ENCODE measurements at places on chromosomes 16 and 17.
A peak's percentile ranks its signal among the peaks of the same experiment; 100 is the strongest.

- DNase-seq: no peak
These were observed 80.8 kb upstream of the TRAP1 start for GRCh38 chr16:3797904-3798811.

- DNase-seq: no peak
These were observed 230.7 kb downstream of the SLC39A11 start for GRCh38 chr17:72861811-72862210.

DNA sequence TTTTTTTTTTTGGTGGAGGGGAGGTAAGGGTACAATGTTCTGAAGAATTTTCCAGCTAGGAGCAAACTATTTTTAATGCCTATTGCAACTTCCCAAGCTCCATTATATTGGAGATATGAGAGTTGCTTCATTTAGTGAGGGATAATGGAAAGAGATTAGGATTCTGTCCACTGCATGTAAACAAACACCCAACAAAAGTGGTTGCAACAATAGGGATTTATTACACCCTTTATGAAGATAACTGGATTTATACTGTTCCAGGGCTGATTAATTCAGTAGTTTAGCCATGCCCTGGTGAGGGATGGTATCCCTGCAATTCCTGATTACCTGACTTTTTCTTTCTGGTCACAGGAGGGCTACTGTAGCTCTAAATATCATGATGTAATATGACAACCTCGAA, 40.5 kb downstream of the MAP2K6 start:
- DNase-seq: no peak

DNA sequence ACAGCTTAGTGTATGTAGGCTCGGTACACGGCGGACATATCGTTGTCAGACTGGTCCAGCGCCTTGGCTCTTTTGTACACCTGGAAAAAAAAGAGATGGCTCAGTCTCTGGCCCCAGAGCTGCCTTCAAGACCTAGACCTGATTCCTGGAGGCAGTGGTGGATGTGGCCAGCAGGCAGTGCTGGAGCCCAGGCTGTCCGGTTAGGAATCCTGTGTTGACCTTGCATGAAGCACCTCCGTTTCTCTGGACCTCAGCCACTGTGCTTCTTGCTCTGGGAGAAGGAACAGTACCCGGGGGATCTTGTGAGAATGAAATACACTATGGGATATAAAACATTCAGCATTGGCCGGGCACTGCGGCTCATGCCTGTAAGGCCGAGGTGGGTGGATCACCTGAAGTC, 2.8 kb upstream of the ROGDI start:
- no peak for DNase-seq

DNA sequence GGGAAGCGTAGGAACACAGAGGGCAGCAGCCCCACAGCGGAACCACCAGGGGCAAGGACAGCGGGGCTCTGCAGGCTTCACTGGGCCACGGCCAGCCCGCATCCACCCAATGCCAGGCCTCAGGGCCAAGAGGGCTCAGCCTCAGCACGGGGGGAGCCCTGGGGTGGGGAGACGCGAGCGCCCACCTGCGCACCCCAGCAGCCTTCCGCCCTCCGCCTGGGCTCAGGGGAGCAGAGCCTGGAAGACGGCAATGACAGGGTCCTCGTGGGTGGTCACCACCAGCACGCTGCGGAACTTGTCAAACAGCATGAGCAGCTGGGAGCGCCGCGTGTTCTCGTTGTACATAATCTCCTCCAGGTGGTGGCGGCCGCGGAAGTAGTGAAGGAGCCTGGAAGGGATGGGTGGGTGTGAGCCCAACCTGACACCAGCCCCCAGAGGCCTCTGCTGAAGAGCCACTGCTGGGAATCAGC, 8.5 kb downstream of the MPG start:
- DNase-seq: no peak

DNA sequence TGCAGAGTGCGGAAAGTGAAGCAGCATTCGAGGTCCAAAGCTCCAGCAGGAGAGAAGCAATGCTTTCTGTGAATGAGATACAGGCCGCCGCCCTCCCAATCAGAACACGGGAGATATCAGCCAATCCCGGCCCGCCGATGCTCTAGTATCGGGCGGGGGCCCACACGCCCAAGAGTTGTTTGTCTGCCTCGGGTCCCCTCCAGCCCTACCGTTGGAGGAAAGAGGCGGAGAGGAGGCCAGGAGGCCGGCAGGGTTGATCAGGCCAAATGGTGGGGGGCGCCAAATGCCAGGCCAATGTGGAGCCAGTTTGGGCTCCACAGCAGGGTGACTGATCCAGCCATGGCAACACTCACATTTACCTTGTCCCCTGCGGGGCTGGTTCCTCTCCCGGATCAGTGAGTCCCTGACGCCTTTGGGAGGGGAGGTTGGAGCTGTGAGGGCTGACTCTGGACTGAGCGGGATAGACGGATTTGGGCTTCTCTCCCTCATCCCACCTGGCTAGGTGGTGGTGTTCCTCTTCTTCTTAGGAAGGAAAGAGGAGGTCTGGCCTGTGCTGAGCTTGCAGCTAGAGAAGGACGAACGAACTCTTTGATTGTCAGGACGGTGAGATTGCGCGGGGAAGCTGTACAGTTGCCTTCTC, 10.4 kb upstream of the CUEDC1 start:
- DNase-seq: no peak

DNA sequence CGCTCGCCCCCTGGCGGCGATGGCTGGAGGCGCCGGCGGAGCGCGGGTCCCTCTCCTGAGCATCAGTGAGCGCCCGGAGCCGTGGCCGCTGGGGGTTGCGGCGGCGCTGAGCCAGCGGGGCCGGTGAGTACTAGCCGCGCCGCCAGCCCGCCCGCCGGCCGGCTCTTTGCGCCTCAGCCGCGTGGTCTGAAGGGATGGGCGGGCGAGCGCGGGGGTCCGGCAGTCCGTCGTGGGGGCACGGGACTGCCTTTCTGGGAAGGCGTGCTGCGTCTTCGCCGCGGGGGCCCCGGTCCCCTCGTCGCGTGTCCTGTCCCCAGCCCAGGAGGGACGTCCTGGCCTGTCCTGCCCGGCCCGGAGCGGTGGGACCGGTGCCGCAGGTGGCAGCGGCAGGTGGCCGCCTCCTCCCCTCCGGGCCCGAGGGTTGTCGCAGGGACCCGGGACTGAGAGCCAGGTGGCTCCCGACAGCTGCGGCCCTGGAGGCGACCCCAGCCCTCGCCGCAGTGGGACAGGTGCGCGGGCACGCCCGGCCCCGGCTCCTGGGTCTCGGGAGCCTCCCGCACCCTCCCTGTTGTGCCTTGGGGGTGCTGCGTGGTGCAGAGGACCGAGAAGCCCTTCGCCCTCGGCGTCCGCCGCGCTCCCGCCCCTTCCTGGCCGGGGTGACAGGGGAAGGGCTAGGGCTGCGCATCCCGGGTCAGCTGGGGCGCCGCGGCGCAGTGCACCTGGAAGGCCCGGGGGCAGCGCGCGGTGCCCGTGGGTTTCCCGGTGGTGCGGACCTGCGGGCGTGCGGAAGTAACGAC, at the start of gene SPECC1:
Gene SPECC1 (plus strand): TSS at position 58 of the 797 bp plus-strand sequence. CDS start 87,293 bp downstream, outside the sequence.
- DNase-seq: peak; percentile 74

DNA sequence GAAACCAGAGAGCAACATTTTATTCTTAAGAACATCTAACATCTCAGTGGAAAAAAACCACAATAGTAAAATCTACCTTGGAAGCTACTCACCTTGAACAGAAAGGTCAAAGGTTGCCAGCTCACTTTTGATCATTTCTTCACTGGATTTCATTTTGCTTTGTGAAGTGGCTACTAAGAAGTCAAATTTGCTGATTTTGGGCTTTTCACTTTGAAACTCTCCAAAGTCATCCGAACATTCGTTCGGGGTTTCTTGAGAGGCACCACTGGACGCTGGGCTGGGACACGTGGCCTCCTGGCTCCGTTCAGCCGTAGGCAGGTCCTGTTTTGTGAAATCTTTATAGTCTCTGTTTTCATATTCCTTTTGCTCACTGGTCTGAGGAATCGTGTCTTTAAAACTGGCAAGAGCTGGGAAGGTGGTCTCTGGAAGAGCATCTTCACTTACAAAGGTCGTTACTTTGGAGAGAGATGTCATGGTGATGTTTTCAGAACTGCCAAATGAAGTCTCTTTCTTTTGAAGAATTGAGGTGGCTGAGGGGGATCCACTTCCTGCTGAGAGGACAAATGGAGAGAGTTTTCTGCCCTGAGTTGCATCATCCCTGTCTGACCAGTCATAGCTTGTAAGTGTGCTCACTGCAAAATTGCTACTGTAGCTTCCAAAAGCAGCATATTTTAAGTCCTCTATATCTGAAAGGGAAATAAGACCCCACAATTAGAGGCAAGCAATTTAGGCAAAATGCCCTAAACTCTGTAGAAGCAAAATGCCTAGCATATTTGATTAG, 52.4 kb downstream of the DUSP14 start:
- DNase-seq: no peak

DNA sequence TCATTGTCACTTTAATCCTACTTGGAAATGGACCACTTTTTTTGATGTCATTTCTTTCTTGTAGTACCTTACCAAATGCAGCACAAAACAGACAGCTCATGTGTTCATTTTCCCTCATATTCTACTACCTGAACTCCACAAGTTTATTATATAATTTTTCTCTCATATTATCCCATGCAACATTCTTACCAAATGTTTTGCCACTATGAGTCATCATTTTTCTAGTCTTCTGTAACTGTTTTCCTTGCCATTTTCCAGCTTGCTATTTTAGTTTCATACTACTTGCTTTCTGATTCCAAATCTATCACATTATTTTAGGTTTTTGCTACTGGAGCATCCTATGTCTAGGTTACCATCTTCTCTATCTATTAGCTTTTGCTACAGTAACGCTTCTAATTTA, 332.7 kb downstream of the ZFHX3 start:
- DNase-seq: no peak

DNA sequence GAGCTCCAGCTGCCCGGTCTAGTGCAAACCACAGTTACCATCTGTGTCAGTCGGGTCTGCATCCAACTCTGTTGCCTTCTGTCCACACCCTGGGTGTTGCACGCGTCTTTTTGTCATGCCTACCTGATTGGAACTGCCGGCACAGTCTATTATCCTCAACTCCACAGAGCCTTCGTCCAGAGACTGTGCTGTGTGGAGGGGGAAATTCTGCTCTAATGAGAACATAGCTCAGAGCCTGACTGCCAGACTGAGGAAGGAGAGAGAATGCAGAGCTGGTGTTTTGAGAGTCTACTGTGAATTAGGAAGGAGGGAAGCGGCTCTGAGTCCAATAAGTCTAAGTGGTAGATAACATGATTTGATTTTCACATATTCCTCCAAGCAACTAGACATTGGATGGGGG, 68.3 kb upstream of the GPR139 start:
- DNase-seq: no peak

DNA sequence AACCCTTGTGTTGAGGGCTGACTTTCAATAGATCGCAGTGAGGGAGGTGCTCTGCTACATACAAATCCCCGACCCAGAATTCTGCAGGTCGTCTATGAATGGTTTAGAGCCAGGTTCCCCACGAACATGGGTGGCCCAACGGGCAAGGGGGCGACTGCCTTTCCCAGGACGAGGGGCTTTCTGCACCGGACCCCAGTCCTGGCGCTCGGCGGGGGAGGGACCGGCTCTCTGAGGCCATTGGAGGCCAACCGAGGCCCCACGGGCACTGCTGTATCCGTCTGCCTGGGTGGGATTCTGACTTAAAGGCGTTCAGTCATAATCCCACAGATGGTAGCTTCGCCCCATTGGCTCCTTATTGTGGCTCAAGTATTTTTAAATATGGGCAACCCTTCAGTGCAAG, 21.2 kb downstream of the SEC14L1 start:
- no peak for DNase-seq

DNA sequence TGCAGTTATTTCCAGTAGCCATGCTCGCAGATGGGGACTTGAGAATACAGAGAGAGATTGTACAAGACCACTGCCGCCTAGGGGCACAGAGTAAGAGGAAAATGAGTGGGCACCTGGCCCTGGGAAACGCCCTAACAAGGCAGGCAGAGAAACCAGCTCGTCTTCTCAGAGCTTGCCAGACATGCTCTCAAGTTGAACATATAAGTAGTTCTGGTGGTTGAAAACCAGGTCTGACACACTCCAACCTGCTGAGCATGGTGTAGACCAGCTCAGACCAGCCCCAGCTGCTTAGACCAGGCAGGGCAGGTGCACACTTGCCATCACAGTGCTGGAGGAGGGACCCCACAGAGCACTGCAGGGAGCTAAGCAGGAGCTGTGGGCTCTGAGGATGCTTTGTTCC, 250.5 kb downstream of the CPPED1 start:
- DNase-seq: no peak

DNA sequence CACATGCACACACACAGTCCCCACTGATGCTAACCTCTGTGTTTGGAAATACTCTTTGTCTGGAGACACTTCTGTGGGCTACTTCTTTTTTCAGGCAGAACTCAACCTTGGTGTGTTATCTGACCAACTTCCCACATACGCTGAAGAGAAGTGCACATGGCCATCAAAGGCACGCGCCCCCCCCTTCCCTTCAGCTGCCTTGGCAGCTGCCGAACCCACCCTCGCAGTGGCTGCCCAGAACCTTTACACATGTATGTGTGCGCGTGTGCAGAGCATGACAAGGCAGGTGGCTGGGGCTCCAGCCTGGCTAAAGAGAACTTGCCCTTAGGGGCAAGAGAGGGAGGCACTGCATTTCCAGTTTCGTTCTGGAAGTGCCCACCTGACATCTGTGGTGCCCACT, 3.9 kb downstream of the RAPGEFL1 start:
- DNase-seq: no peak

GRCh38 chr17:67168496-67168895, 76.5 kb downstream of the HELZ start:
- DNase-seq: no peak

GRCh38 chr17:6059406-6059805, 10.8 kb upstream of the WSCD1 start:
- DNase-seq: no peak

GRCh38 chr16:56303880-56304279, 112.6 kb downstream of the GNAO1 start:
- no peak for DNase-seq

DNA sequence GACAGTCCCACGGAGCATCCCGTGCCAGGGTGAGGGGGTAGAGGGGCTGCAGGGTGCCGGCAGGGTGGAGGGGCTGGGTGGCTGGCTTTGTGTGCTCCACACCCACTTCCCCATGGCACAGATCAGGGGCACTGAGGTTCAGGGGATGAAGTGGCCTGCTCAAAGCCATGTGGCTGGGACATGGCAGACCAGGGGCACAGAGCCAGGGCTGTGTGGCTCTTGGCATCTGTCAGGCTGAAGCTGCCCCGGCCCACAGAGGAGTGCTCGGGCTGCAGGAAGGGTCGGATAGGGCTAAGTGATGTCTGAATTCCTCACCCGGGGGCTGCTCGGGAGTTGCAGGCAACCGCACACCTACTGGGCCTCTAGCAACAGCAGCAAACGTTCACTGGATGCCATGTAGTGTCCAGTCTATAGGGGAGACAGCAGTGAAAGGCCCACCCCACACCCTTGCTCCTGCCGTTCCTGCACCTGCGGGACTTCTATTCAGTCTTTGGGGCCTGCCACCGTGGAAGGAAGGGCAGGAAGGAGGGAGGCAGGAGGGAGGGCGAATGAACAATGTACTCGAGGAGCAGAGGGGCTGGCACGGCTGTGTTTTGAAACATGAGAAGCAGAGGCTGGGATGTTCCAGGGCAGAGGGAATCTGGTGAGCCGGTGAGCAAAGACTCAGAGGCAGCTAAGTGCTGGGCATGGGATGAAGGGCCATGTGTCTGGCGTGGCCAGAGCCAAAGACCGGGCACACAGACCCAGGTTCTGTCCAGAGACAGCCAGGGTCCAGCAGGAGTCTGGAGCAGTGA, 15.1 kb downstream of the SLC5A10 start:
- peak; percentile 33 for DNase-seq

GRCh38 chr17:73027130-73027741, 65.3 kb downstream of the SLC39A11 start:
- no peak for DNase-seq

- no peak for DNase-seq
These were observed 84.2 kb downstream of the PITPNC1 start for GRCh38 chr17:67461228-67461780.

GRCh38 chr17:77471984-77472461, 331.3 kb downstream of the SEC14L1 start:
- DNase-seq: peak; percentile 37
